Activated T-cell treated with anti-CD3 and anti-CD28 coated beads, Interleukin-2, amount 50 U/mL, for 4 hours (primary cell): ENCODE measurements at places on chromosomes 3 and 15. TPM values are rescaled to one million over a fixed set of nuclear protein-coding genes. Genes with fewer than 3 reads are reported as not detected.

GRCh38 chr15:70083418-70083817, 14.3 kb downstream of the TLE3 start:
- no peak for DNase-seq

- DNase-seq: no peak
These were observed 363.1 kb upstream of the PLSCR5 start for GRCh38 chr3:146968204-146968651.

DNA sequence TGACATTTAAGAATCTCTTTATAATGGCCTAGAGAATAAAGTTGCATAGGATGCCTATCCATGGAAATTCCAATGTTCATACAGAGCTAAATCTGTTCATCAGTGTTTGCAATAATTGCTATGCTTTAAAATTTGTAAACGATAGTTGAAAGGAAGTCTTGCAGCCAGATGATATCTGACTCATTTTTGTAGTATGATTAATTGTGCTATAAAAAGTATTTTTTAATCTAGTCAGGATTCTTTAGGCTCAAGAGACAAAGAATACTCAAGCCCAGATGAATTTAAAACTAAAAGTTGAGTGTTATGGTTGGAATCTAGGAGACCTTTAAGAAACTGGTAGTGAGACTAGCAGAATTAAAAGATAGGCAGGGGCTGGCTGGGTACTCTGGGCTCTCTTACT, 50.5 kb downstream of the SUCNR1 start:
- no peak for DNase-seq

ISL2 gene
- not detected for total RNA-seq
